ENCODE measurements at places on chromosomes 16 and 17.

GRCh38 chr16:67449336-67449735 is 18.4 kb downstream of the HSD11B2 start:
- no peak for DNase-seq

- DNase-seq, result no peak
Measured at GRCh38 chr16:15034266-15035162, 21.4 kb downstream of the NTAN1 start.

DNA sequence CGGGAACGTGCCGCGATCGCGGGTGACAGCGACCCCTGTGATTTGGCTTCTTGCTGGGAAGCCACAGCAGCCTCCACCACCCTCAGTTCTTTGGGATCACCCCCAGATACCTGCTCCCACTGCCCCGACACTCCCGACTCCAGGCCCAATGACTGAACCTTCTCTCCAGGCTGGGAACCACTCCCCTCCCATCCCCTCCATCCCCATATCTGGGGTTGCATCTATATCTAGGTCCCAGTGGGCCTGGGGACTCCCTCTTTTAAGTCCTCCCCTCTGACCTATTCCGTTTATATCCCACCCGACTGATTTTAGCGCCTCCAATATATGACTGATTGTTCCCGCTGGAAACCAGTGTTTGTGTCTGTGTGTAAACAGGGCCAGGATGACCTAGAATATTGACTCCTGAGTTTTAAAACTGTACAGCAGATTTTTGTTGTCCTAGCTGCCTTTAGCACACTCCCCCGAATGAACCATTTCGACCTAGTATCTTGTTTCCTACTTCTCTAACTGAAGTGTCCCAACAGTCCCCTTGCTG is 667 bp downstream of the PSMD3 start:
- DNase-seq, result no peak

DNA sequence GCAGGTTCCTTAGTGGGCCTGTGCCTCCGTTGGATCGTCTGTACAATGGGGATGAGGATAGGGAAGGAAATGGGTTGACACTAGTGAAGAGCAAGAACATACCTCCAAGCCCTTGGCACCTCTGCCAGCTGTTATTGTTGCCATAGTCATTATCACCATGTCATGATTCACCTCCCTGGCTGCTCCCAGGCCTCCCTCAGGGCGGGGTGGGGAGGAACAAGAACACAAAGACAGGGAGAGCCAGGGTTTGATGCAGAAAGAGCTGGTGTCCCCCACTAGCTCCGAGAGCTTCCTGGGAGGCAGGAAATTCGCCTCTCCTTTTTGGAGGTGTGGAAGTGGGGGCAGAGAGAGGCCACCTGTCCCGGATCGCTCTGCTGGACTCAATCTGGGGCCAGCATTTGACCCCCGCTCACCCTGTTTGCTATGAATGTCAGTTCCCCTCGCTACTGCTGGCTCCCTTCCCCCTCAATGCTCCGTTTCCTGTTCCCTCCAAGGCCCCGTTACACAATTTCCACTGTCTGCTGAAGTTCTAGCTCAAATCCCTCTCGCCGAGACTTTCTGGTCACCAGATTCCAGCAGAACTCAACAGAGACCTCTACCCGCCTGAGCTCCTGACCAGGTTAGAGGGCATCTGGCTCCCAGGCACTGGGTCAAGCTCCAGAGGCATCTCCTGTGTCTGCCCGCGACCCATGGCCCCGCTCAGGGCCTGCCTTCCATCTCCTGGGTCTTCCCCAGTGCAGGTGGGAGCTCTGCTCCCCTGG is 9.1 kb downstream of the TIMP2 start:
- no peak for DNase-seq

GRCh38 chr17:2694381-2695242 is 17.0 kb downstream of the CLUH start:
- DNase-seq, result no peak

- no peak for DNase-seq
Measured at GRCh38 chr17:15469260-15469659, 1.8 kb upstream of the CDRT4 start.

- no peak for DNase-seq
Measured at GRCh38 chr16:67108931-67109406, 772 bp upstream of the PHAF1 start.

GRCh38 chr17:35241520-35241919 is 1.4 kb upstream of the SLFN5 start:
- no peak for DNase-seq

- no peak for DNase-seq
Measured at GRCh38 chr16:46712911-46713310, 23.5 kb downstream of the ORC6 start.

GRCh38 chr17:55054429-55054828 is 85.9 kb downstream of the STXBP4 start:
- DNase-seq, result no peak

DNA sequence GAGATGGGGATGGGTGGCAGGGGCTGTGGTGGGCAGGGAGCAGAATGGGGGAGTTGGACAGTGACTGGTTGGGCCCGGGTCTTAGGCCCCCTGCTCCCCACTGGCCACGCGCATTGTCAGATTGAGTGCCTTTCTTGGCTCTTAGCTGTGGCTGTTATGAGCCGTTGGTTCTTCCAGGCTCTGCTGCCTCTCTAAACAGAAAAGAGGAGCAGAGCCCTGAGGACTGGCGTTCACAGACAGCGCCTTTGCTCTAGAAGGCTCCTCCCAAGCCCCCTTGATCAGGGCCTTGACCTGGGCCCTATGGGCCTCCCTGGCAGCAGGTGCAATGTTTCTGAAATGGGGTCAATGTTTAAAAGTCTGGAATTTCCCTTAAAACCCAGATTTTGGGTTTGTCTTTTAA is 14.8 kb upstream of the NUDT16L1 start:
- no peak for DNase-seq

- DNase-seq, result no peak
Measured at GRCh38 chr17:2412561-2413021, 11.7 kb upstream of the MNT start.

GRCh38 chr17:7367083-7367482 is 12.1 kb downstream of the TMEM95 start:
- DNase-seq, result no peak

DNA sequence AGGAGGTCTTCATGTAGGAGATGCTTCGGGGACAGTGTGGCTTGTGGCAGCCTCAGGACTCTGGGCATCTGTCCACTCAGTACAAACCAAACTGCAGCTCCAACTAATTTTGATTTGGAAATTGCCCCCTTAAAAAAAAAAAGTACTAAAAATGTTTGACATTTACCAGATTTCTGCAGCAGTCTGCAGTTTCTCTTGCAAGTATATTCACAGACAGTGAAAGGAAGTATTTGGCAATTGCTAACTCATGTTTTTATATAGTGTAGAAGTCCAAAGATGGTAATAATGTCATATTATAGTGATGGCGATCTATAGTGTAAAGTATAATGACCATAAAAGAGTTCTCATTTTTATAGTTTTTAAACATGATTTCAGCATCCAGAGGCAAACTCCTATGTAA is 218.6 kb downstream of the PRKCA start:
- no peak for DNase-seq

DNA sequence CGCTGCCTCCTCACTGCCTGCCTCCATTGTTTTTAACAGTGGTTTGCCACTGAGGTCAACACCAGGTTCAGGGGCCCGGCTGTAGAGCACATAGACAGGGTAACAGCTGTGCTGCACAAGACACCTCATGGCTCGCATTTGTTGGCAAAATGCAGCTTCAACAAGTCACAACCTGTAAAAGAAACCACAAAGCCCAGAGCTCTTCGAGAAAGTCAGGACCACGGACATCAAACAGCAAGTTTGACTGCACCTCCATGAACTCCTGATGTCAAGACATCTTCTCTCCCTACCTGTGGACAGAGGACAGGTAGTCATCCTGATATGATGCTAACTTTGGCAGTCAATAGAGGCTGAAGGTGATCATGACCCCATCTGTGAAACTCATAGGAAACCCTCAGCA is 142.4 kb upstream of the SOX9 start:
- no peak for DNase-seq

DNA sequence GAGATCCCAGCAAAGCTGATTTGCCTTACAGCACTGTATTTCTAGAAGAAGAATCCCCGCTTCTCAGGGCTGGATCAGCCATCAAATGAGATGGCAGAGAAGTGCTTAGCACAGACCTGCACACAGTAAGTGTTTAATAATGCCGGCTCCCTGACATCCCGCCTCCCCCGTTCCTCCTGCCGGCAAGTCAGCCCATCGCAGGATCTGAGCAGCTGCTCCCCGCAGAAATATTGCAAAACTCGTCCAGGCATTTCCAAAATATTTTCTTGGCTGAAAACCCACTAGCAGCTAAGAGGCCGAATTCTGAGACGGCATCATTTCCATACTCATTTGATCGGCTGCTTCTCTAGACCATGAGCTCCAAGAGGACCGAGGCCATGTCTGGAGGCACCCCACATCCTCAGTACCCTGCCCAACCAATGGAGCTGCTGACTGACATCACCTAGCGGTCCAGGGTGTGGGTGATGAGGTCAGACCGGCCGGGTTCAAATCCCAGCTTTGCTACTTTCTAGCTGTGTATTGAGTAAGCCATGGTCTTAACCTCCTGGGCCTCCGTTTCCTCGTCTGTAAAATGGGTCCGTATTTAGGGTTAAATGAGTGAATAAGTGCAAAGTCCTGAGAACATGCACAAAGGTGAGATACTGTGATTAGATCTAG is 251.5 kb downstream of the KATNIP start:
- no peak for DNase-seq

- no peak for DNase-seq
Measured at GRCh38 chr16:81545470-81546250, 101.1 kb downstream of the CMIP start.

GRCh38 chr16:10385725-10386516 is at the start of gene ATF7IP2:
ATF7IP2 (plus strand) TSS chr16:10386061; CDS start chr16:10430621, 44,560 bp downstream.
- peak; percentile 75 for DNase-seq

DNA sequence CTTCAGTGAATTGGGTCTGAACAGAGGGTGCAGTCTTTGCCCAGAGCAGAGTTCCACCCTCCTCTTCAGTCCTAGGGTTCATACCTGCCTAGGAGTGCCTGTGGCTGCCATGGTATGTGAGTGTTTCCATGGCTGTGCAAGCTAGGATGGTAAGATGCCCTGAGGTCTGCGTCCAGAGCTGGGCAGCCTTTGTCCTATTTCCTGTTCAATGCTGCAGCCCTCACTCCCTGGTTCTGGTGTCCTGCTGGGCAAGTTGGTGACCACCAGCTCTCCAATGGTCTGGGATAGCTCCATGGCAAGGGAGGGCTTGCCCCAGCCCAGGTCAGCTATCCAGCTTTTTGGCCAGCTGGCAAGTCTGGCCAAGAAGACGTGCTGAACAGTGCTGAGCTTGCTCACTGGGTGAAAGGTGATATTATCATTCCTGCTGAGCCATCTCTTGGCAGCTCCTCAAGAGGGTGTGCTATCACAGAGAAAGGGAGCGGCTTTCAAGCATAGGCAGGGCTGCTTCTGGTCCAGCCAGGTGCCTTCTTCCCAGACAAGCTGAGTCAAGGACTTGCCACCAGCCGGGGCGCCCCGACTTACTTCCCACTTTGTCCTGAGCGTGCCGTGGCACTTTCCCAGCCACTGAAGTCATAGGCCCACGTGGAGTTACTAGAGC is 13.0 kb upstream of the NFATC3 start:
- no peak for DNase-seq

DNA sequence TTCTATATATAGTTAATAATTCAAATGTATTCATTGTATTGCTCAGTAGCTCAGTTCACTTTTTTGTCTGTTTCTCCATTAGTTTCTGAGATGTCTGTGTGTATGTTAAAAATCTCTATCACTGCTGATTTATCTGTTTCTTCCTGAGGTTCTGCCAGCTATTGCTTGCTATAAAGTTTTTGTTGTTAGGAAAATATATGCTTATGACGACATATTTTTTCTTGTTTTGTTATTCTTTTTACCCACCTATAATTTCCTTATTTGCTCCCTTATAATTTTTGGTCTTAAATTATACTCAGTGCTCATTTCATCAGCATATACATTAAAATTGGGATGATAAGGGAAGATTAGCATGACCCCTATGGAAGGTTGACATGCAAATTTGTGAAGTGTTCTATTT is 200.6 kb downstream of the GSG1L start:
- DNase-seq, result no peak

GRCh38 chr16:84823926-84824325 is 4.1 kb downstream of the CRISPLD2 start:
- DNase-seq, result no peak

DNA sequence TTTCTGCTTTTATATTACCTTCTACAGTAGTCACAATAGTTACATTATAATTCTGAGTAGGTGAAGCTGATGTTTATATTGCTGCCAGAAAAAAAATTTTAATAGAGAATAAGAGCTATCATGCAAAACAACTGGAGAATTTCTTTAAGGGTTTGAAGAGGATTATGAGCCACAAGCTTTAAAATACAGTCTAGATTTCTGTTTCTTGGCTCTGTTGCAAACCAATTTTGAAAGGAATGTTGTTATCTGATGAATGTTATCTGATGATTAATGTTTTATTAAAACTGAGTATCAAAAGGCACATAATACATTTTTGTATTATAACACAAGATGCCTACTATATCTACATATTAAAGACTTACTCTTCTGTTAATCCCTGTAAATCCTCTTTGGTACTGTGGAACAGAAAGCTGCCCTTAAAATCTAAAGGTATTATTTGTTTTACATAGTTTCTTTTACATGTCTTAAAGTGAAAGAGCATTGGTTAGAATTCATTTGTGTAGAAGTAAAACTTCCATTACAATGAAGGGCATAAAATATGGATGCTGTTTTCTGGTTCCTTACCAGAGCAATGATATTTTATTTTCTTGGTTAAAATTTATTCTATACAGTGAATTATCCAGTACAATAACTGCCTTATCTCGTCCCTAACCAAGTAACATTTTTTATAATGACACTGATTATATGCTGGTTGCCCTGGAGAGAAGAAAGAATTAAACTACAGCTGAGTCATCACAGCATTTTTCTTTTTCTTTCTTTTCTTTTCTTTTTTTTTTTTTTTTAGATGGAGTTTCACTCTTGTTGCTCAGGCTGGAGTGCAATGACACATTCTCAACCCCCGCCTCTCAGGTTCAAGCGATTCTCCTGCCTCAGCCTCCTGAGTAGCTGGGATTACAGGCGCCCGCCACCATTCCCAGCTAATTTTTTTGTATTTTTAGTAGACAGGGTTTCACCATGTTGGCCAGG is 205.7 kb downstream of the TANC2 start:
- no peak for DNase-seq

DNA sequence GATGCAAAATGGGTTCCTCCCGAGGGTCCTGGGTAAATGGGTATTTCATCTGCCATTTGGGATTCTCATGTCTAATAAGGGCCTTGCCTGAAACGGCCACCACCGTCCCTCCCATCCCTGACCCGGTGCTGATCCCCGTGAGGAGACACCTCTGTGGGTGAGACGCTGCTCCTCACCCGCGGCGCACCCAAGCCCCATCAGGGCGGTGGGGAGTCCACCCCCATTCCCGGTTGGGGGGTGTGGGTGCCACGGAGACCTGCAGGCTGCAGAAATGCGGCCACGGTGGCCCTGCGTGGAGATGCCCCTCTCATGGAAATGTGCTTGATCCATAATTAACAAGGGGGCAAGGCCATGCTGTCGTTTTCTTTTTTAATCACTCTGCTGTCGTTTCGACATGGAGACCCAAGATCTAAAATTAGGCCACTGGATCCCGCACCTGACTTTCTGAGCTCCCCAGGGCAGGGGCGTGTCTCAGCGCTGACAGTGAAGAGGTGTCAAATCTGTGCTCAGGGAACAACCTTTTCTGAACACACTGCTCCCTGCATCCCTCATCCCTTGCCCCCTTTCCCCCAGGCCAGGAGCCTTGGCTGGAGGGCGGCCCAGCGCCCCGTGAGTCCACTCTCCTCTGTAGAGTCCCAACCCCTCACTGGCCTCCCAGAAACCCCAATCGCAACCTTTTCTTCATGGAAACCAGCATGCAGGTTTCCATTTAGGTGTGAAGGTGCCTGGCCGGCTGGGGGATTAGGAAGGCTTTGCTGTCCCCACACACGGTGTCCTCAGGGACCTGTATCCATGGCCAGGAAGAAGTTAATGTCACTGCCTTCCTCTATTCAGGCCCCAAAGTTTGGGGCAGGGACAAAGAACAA is 38.9 kb downstream of the PEMT start:
- no peak for DNase-seq

Measured in stimulated activated CD8-positive, alpha-beta memory T cell treated with anti-CD3 and anti-CD28 coated beads, Interleukin-15, amount 100 ng/mL, for 4 hours (primary cell).